ENCODE measurements at places on chromosomes 7 and 10.

GRCh38 chr7:13829231-13829630 is 160.2 kb downstream of the ETV1 start:
- DNase-seq, result no peak

- DNase-seq, result peak; percentile 47
Measured at GRCh38 chr7:136687693-136688322, 180.6 kb upstream of the CHRM2 start.

- DNase-seq, result no peak
Measured at GRCh38 chr10:86099542-86100334, 266.9 kb downstream of the GRID1 start.

GRCh38 chr10:116974456-116975005 is 30.5 kb downstream of the SHTN1 start:
- peak; percentile 89 for DNase-seq
